ENCODE measurements at places on chromosomes 4 and X. TPM values are rescaled to one million over a fixed set of nuclear protein-coding genes. Genes with fewer than 3 reads are reported as not detected.

Gene FRG2
- total RNA-seq, result not detected

Gene FMR1NB
- not detected for total RNA-seq

Gene LINC00632
- total RNA-seq, result 8.9 TPM

Gene DDIT4L
- 2.7 TPM for total RNA-seq

Gene NUP54
- 54.3 TPM for total RNA-seq

Gene RGN
- 5.6 TPM for total RNA-seq

All from smooth muscle cell of the coronary artery (primary cell).